Stimulated activated CD4-positive, alpha-beta T cell treated with anti-CD3 and anti-CD28 coated beads, TNF-alpha, amount 100 ng/mL, for 4 hours (primary cell): ENCODE measurements at places on chromosomes 11 and 22.

DNA sequence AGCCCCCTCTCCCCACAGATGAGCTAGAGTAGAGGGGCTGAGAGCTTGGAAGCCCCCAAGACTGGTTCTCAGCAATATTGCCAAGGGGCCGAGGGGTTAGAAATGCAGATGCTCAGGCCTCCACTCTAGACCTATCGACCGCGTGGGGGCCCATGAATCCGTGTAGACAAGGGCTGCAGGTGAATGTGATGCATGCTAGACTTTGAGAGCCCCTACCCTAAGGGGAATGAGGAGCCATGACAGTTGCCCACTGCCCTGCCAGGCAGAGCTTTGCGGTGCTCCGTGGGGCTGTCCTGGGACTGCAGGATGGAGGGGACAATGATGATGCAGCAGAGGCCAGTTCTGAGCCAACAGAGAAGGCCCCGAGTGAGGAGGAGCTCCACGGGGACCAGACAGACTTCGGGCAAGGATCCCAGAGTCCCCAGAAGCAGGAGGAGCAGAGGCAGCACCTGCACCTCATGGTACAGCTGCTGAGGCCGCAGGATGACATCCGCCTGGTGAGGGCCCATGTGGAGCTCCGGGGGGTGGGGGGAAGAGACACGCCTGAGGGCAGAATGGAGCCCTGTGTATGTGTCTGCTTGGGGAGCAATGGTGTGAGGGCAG, 1.3 kb downstream of the SSH3 start:
- DNase-seq, result no peak

GRCh38 chr11:92962446-92962845, 7.0 kb upstream of the MTNR1B start:
- no peak for DNase-seq

GRCh38 chr22:41447435-41448188, 1.0 kb upstream of the TOB2 start:
- peak; percentile 62 for DNase-seq

DNA sequence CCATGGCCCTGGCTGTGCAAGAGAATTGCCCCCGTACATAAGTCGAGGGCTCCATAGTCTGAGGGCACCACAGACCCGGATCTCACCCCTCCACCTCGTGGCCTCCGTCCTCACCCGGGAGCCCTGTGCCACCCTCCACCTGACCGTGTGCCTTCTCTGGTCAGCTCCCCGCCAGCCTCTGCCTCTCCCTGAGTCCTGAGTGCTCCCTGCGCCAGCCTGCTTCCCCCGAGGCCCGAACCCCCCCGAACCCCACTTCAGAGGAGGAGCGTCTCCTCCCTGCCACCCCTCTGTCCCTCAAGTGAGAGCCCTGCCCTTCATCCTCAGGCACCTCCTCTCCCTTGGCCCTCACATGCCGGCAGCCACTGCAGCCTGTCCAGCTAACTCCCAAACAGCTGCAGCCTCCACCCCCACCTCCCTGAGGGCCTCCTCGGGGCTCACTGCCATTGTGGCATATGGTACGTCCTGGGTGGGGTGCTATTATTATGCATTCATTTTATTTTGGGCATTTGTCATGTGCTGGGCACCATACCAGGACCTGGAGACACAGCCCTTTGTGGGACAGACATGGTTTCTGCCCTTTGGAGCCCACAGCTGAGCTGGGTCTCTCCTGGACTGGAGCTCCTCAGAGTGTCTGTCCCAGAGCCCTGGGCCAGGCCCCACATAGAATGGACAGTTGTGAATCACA, 67.2 kb downstream of the MYO7A start:
- DNase-seq, result no peak

DNA sequence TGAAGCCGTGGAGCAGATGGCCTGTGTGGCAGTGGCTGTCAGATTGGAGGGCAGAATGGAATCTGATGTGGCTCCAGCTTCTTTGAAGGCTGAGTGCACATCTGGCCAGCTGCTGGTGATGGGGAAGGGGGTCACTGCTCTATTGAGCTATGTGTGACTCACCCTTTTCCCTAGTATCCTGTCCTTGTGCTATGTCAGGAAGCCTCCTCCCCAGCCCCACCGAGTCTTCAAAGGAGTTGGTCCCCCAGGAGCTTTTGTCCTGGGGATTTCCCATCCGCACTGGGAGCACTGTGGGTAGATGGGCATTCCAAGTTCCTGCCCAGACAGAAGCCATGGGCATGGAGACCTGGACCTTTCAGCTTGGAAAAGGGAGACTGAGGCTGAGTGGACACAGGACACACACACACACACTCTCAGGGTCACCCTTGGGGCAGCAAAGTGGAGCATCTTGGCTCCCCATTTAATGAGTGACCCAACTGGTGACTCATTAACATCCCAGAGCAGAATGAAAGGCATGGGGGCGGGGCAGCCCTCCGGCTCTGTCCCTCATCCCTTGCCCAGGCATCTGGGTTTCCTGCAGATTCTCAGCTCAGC, 3.3 kb downstream of the SERPINH1 start:
- DNase-seq, result no peak

GRCh38 chr22:36379593-36380361, 8.0 kb downstream of the MYH9 start:
- DNase-seq, result no peak

- DNase-seq, result no peak
Observed at GRCh38 chr22:44445731-44446130, 52.3 kb downstream of the RTL6 start.

DNA sequence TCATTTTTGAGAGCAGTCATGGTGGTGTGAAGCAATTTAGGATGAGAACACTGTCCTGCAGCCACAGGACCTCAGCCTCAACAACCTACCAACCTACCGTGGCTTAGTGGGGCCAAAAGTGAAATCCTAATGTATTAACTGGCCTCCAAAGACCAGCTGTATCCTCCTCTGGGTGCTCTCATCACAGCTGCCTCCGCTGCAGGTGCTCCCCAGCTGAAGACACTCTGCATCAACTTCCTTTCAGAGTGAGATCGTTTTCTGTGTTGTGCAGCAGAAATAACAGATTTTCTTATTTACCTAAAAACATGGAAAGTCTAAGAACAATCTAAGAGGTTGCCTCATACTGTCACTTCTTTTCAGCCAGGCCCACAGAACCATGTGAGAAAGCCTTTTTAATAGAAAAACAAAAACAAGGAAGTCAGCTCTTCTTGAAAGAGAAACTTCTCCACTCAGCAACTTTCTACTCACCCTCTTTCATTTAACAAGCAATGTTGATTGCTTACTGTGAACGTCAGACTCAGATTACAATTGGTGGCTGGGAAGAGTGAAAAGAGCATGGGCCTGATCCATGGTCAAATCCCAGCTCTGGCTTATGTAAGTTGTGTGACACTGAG, 136.1 kb downstream of the TENM4 start:
- DNase-seq, result no peak

GRCh38 chr11:124041254-124041653, at the start of gene OR10G7:
Gene OR10G7, minus strand, starts transcription at chr11:124041325. Its CDS starts 2,324 bp downstream, at chr11:124039001.
- DNase-seq, result no peak

DNA sequence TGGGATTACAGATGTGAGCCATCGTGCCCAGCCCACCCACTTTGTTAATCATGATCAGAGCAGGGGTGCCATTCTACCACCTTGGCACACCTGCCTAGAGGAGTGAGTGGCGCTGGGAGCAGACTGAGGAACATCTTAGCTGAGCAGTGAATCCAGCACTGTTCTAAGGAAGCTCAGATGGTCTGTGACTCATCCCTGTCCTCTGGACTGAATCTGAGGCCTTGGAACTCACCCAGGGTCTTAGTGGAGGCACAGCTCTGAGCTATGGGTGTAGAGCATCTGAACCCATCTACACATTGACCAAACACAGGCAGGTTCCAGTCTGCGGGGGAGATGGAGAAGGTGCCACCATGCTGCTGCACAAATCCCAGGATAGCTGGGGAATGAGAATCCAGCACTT, 14.9 kb downstream of the PGAP2 start:
- DNase-seq, result no peak

DNA sequence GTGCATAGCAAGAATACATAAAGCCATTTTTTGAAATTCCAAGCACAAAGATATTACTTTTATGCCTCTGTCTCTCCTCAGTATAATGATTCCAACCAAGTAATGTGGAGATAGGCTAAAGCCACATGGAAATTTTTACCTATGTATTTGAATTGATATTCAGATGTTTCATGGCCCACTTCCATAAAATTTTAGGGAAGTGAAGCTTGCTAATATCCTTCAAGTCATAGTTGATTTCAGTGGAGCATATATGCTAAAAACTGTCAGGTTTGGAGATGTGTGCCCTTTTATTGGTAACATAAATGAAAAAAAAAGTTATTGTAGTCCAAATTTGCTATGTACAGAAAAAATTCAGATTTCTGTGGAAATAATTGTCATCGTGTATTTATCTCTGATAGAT, 12.3 kb downstream of the MS4A4E start:
- no peak for DNase-seq

DNA sequence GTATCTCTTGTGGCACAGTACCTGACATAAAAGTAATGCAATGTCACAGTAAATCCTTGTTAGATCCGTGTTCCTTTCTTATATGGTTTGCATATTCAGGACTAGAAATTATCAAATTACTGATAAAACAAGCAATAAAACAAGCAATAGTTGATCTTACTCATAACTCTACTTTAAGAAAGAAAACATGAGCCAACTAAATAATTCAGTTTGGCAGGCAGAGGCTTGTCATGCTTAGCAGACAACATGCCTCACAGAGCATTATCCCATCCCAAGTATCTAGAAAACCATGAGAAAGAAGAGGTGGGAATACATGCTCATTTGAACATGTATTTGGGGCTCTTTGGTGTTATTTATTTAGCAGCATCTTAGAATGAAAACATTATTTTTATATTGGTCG, 241.9 kb downstream of the SOX6 start:
- no peak for DNase-seq

DNA sequence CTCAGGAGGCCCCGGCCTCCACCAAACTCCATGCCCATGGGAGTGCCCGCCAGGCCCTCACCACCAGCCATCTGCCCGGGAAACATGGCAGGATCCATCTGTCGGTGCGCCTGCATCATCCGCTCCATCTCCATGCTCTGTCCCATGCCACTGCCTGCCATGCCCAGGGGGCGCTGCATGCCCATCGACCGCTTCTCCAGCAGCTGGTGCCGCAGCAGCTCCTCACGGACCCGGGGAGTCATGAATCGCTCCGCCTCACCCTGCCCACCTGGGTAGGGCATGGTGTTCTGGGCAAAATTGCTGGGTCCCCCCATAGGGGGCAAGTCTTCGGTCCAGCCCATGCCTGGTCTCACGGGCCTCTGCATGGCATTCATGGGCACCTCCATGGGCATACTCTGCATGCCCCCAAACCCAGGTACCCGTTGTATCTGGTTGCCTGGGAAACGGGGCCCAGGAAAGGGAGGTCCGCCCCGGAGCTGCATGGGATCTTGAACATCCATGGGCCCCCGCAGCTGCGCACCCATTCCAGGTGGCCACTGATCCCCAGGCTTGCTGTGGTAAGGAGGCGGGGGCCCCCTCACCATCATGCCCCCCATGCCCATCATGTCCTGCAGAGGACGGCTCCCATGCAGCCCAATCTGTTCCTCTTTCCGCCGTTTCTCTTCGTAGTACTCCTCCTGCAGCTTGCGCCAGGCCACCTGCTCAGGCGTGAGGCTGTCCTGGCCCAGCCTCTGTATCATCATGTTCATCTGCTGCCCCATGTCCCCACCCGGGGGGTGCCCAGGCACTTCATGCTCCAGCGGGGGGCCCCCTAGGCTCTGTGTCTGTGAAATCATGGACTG, 18.0 kb downstream of the CXCR5 start:
- no peak for DNase-seq

DNA sequence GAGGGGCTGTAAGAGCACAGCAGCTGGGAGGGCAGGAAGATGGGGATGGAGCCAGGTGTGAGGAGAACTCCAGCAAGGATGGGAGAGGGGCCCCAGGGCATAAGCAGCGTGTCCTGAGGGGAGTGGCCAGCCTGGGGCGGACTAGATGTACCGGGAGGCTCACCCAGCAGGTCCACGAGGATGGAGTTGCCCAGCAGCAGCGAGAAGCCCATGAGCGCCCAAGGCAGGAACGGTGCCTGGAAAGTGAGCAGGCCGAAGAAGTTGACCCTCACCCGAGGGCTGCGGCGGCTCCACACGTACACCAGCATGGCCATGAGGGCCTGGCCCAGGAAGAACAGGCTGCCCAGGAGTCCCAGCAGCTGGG, 1.3 kb downstream of the DERL3 start:
- DNase-seq, result no peak

DNA sequence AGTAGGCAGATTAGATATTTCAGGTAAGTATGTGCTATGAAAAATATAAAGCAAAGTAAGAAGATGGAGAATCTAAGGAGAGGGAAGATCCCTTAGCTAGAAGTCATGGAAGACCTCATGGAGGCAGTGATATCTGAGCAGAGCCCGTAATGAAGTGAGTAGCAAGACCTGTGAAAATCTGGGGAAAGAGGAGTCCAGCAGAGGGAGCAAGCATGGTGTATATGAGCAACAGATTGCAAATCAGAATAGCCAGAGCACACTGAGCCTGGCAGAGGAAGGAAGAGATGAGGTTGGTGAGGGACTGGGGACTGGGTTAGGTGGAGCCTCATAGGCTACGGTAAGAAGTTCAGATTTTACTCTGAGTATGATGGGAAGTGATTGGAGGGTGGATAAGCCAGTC, 9.4 kb downstream of the LHFPL7 start:
- no peak for DNase-seq

DNA sequence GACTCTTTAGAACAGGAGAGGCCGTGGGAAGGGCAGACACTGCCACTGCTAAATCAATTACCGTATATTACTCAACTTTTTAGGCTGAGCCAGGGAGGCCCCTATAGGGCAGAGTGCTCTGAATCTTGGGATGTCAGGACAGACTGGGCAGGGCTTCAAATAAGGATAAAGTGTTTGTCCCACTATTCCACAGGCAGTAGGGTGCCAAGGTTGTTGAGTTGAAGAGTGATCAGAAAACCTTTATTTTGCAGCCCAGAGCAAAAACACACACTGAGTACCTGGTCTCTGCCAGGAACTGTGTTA, 1.6 kb upstream of the B4GAT1 start:
- no peak for DNase-seq

DNA sequence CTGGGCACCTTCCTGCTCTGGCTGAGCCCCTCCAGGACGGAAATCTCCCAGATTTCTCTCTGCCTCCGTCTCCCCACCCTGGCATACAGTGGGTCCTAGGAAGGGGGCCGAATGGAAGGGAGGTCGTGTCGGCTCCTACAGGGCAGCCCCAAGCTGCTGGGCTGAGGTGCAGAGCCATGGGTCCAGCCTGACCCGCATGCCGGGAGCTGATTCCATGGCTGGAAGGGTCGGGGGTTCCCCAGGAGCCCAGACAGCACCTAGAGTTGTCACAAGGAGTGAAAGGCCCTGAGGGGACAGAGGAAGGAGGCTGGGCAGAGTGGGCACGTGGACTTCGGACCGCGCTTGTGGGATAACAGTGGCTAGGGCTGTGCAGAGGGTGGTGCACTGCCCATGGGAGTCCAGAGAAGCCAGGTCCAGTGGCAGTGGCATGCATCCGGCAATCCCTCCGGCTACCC, 16.5 kb downstream of the CCND1 start:
- DNase-seq, result no peak

GRCh38 chr11:78290293-78291176, 101.8 kb downstream of the USP35 start:
- no peak for DNase-seq
